PC-9 (cell line): ENCODE measurements at places on chromosomes 4 and X. TPM values are rescaled to one million over a fixed set of nuclear protein-coding genes. Genes with fewer than 3 reads are reported as not detected.

- DNase-seq, result no peak
Measured at GRCh38 chr4:16237715-16238114, 11.4 kb upstream of the TAPT1 start.

DNA sequence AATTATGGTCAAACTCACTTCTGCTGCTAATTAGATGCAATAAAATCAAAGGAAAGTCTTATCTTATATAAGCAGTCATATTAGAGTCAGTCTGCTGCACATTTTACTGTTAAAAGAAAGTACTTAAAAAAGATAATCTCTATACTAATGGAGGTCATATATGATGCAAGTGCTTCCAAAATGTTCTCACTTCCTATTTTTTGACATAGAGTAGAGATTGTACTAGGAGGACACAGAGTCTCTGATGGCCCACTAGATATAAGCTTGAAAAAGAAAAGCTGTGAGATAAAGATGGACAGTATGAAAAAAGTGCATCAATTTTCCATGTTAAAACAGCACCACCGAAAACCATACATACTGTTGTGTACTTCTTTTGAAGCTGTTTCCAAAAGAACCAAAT is 196.9 kb downstream of the KLHL13 start:
- no peak for DNase-seq

DNA sequence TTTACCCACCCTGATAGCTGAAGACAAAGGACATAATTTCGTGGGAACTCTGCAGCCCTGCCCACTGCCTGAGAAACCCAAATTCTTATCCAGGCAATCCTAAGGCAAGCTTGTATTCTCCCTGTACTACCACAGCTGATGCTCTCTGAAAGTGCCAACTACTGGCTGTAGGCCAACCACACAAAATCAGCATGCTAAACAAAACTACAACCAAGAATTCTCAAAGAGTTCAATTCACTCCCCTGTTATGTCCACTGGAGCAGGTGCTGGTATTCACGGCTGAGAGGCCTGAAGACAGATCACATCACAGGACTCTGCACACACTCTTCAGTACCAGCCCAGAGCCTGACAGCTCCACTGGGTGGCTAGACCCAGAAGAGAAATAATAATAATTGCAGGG is 375.9 kb upstream of the NDST4 start:
- DNase-seq, result no peak

- DNase-seq, result no peak
Measured at GRCh38 chr4:181938631-181939030, 304.6 kb upstream of the TENM3 start.

GRCh38 chr4:70902577-70903290 is 565 bp downstream of the MOB1B start:
- DNase-seq, result no peak

DNA sequence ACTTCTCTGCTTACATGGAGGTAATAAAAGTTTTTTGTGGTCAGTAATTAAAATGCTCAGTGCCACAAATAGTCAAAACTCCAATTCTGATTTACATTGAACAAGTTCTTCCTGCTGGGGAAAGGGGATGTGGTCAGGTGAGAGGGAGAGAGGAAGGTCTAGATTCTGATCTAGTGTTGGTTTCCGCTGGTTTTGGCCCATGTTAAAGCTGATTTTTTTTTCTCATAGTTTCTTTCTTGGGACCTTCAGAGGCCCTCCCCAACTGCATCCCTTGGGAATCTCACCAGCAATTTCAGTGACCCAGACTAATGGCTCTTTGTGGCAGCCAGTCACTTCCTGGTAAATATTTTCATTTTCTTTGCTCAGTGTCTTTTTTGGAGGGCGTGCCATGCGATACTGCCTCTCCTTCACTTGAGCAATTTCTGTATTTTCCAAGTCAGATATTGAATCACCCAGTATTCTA is 332.7 kb downstream of the RAPGEF2 start:
- no peak for DNase-seq

DNA sequence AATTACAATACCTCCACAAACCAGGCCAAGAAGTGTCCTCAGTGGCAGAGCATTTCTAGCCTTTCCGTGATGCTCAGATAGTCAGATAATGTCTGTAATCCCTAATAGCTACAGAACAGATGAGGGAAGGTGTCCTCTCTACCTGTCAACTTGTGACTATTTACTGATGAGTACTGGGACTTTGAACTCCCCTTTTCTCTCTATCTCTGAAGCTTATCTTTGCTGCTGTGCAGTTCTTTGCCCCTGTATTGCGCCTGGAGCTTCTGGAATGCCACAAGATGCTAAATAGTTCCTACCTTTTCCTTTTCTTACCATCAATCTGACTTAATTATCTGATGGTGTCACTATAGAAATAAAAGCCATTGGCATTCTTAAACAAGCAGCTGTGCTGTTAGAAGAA is 30.5 kb downstream of the FGF2 start:
- no peak for DNase-seq

DNA sequence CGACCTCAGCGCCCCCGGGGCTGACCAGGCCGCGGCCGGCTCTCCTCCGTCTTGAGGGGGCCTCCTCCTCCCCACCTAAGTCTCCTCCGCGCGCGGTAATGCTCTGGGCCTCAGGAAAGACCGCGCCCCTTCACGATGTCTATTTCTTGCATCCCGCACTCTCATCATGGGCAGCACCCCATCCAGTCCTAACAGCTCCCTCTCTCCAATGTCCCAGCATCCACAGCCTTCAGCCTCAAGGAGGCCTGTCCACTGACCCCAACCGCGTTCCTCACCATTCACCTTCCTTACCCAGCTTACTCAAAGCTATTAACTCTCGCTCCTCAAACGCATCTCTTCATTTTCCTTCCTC is 77.5 kb downstream of the MAGED4 start:
- DNase-seq, result no peak

- DNase-seq, result no peak
Measured at GRCh38 chrX:118847676-118848075, 24.1 kb downstream of the ZCCHC12 start.

Gene CBLL2
- total RNA-seq, result not detected in 2 replicates

Gene GYG2
- total RNA-seq, result 1.7 and 2.0 TPM in 2 replicates

Gene BTC
- total RNA-seq, result 4.5 TPM in 2 replicates
